HT1080 (cell line): ENCODE measurements at places on chromosomes 1 and 21.

DNA sequence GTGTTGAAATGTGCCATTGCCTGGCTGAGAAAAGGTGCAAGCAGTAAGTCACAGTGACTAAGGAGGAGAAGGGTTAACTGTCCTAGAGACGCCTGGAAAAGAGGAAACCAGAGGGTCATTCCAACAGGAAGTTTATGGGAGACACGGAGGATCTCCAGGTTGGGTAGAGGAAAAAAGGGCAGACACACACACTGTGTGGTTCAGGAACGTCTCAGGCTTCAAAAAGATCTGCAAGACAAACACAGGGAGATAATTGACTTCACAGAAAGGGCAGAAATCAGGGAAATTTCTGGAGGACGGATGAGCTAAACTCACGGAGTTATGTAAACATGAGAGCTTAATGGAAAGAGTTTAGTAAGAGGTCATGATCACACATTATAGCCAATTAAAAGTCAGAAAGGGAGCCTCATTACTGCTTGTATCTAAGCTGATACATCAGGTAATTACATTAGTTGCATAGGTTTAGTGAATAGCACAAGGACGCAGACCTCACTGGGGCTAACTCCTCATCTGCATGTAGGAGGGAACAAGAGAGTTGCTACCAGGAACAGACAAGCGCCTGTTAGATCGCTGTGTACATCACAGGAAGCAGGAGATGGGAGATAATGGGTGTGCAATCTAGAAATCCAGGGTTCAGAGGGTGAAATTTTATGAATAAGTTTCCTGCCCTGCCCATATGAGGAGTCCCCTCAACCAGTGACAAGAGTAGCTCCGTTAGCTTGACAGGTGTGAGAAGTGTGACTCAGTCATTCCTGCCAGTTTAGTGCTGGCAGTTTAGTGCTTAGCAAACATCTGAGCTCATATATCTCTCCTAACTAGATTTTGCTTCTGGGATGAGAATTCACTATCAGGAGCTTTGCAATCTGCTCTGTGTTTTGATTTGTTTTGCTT is 96.6 kb upstream of the TNR start:
- DNase-seq, result peak; percentile 70

DNA sequence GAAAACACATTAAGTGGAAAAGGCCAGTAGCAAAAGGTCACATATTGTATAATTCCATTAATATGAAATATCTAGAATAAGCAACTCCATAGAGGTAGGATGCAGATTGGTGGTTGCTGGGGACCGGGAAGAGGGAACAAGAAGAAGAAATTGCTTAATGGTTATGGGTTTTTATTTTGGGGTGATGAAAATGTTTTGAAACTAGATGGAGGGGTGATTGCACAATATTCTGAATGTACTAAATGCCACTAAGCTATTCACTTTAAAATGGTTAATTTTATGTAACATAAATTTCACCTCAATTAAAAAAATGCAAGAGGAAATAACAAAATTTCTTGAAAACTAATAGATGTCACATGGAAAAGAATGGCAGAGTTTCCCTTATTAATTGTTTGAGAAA is 6.7 kb downstream of the KIAA0040 start:
- DNase-seq, result no peak

DNA sequence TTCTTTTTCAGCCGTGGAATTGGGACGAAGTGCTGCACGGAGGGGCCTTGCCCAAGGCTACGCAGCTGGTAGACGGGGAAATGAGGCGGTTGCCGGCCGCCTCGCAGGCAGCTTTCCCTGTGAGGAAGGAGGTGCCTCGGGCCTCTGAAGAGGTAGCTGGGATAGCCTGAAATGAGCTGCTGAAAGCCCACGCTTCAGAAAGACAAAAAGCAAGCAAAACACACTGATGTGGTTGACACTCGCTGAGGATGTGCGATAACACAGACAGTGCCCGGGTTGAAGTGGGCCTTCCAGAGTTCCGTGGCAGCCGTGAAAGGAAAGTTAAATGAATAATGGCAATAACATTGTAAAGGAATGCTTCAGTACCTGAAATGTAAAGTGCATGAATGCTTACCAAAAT is 47.2 kb downstream of the S1PR1 start:
- DNase-seq, result no peak

- DNase-seq, result no peak
These were observed 55.6 kb downstream of the DDR2 start for GRCh38 chr1:162687870-162688269.

DNA sequence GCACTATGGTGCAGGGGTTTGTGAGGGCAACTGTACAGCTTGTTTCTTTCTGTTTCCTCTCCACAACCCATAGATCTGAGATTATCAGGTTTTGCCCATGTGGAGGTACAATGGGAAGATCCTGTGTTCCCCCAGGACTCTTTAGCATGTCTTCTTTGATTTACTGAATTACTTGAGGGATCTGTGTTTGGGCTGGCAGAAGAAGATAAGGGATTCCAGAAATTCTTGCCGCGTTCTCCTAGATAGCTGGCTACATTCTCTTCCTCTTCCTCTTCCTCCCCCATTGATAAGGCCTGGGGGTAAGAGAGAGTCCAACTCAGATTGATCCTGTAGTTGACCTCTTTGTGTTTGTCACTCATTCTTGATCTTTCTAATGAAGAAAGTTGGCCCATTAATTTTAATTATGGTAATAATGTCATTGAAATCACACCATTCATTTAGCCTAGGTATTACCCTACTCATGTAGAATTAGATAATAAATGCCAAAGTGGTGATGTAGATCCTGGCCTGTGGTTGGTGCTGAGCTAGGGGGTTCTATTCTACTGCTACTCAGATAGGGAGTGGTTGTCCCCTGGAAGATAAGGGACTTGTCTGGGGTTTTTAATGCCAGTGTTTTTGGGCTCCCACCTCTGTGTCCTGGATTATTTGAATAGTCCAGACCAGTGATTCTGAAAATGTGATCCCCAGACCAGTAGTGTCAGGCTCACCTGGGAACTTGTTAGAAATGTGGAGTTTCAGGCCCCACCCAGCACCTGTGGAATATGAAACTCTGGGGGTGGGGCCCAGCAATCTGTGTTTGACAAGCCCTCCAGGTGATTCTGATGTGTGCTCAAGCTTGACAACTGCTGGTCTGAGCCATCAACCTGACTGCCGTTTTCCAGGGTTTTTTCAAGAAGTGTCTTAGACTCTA is 122.2 kb downstream of the NOS1AP start:
- DNase-seq, result no peak

- DNase-seq, result no peak
These were observed 48.7 kb downstream of the AKT3 start for GRCh38 chr1:243801378-243801777.

DNA sequence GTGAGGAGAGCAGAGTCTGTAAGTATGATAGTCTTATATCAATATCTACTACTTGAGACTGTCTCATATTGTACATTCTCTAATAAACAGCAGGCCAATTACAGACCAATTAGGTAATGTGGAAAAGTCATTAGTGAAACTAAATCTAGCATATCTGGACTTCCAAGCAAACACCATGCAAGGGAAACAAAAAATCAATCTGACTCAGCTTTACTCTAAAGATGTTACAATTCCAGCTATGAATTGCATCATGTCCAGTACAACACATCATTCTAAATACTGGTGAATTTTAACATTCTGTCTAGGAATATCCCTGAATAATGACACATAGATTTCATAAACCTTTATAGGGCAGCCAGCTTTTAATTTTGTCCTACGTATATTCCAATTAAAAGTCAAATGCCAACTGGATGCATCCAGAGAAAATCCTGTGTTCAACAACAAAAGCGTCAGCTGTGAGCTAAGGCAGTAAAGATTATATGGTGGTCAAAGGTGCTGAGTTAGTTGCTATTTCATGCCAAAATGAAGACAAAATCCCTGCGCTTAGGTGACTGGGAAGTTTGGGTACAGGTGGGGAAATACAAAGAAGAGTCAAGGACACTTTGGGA is 159.3 kb downstream of the TTLL7 start:
- no peak for DNase-seq

GRCh38 chr1:183864611-183865010 is 59.7 kb downstream of the RGL1 start:
- DNase-seq, result no peak

DNA sequence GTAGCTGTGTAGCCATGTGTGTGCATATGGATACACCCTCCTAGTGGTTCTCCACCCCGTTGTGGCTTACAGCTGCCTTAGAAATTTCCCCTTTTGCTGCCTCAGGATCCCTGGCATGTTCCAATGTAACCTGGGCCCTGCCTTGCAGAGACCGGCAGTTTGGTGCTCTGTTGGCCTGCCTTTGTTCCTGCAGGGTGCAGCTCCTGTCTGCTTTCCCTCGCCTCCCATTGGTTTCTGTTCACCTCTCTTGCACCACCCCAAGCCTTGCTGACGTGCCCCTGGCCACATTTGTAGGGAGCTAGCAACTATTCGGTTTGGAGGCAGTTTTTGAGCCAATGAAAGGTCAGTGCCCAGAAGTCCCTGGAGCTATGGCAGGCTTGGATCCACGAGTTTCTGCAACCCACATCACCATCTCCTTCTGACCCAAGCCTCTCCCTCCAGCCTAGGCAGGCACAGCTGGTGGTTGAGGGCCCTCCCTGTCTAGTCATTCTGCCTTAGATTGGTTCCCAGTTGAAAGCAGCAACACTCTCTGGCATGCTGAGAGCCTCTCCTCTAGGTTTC is 54.9 kb downstream of the MAB21L3 start:
- DNase-seq, result no peak

GRCh38 chr1:53278298-53278725 is 40.0 kb upstream of the MAGOH start:
- DNase-seq, result peak; percentile 36

GRCh38 chr1:241532162-241532531 is at the start of gene KMO:
TSS of gene KMO (plus strand) at chr1:241532378. CDS start at chr1:241532445, 67 bp downstream.
- DNase-seq, result peak; percentile 5

DNA sequence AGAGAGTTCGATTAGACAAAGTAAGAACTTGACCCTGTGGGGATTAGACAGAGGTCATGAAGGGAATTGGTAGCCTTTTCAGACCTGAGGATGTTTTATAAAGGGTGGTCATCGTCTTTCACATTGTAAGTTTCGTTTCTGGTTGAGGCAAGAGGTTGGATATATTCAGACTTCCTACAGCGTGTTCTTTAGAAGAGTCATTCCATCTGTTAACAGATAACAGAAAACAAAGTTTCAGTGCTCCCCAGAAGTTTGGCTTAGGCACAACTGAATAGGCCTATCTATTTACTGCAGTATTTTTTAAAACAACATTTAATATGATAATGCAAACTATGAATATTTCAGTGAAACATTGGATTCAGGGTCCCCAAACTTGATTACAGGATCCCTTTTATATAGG is 17.1 kb upstream of the IVNS1ABP start:
- no peak for DNase-seq

DNA sequence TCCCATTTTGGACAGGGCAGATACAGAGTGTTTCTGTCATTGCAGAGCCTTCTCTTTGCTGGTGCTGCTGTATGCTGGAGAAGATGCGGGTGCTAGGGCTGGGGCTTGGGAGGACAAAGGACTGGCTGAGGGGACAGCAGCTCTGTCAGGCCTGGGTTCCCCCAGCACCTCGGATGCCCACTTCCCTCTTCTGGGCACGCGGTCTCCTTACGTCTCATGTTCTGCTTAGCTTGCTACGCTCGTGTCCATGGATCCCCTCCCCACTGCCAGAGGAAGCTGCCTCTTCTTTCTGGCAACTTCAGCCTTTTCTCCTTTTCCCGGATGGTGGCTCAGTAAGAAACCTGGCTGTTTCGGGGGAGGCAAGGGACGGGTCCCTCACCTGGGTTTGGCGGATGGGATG is 75.7 kb downstream of the ARHGEF10L start:
- no peak for DNase-seq

DNA sequence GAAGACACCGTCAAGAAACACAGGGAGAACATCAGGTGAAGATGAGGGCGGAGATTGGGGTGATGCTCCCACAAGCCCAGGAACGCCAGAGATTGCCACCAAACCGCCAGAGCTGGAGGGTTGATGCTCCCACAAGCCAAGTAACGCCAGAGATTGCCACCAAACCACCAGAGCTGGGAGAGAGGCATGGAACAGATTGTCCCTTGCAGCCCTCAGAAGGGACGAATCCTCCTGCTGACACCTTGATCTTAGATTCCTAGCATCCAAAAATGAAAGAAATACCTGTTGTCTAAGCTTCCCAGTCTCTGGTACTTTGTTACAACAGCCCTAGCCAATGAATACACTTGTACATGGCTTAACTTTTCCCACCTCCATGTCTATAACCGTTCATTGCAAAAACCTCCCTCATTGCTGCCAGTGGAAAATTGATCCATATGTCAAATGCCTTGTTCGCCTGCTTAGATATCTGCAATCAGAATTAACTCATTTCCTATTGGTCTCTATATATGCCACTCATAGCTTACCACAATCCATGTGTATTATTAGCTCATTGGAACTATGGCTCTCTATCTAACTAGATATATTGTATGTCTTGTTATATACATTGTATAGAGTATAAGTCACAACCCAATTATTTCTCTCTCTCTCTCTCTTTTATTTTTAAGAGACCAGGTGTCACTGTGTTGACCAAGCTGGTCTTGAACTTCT is 127.4 kb downstream of the ADSS2 start:
- DNase-seq, result no peak

- DNase-seq, result no peak
These were observed 61.3 kb upstream of the SDC3 start for GRCh38 chr1:30969903-30970302.

DNA sequence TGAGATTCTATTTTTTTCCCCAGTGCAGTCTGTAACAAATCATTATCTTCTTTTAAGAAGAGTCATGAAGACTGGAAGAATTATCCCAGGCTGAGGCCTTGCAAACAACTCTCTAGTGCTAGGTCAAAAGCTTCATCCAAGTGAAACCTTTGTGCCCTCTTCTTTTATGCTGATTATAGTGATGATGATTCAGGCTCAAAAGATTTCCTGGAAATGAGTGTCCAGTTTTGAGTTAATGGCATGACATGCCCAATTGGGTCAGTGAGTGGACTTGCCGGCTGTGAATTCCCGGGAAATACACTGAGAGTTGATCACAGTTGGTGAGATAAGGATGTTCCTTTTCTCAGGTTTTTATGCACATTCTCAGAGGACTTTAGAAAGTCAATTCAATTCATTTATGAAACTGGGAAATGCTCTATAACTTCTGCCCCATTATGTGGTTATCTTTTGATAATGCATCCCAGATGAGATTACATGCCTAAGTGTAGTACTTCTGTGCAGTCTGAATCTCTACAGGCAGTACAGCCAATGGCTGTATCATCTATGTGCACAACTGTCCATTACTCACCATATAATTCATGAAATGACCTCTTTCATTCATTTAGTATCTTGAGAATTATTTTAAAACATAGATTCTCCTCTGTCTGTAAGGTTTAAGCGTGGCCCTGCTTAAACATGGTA is 66.2 kb downstream of the S1PR1 start:
- DNase-seq, result peak; percentile 62
